RPMI7951 (cell line): ENCODE measurements at places on chromosomes 2 and 18.

DNA sequence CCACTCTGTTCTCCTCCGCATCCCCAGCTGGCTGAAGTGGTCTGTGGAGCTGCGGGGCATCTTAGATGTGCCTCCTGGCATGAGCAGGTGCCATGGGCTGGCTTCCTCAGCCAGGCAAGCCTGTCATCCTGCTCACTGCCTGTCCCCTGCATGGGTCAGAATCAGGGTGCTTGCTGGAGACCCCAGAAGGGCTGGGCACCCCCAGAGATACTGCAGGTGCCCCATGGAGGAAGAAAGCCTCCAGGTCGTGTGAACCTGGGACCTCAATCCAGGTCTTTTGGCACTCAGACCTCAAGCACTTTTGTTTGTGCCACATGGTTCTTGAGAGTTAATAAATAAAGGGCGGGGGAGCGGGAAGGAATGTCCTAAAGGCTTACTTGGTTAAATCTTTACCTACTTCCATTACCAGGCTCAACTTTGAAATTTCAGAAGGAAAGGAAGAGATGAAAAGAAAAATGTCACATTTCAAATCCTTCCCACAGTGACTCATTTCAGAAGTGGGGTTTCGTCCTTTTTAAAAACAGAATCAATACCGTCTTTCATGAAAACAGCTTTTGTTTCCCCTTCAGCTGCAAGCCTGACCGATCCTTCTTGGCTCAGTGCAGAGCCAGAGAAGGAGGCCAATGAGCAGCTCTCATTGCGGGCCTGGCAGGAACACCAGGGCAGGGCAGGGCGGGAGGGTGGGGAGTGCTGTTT, 69.9 kb downstream of the RHOB start:
- peak; percentile 47 for DNase-seq

DNA sequence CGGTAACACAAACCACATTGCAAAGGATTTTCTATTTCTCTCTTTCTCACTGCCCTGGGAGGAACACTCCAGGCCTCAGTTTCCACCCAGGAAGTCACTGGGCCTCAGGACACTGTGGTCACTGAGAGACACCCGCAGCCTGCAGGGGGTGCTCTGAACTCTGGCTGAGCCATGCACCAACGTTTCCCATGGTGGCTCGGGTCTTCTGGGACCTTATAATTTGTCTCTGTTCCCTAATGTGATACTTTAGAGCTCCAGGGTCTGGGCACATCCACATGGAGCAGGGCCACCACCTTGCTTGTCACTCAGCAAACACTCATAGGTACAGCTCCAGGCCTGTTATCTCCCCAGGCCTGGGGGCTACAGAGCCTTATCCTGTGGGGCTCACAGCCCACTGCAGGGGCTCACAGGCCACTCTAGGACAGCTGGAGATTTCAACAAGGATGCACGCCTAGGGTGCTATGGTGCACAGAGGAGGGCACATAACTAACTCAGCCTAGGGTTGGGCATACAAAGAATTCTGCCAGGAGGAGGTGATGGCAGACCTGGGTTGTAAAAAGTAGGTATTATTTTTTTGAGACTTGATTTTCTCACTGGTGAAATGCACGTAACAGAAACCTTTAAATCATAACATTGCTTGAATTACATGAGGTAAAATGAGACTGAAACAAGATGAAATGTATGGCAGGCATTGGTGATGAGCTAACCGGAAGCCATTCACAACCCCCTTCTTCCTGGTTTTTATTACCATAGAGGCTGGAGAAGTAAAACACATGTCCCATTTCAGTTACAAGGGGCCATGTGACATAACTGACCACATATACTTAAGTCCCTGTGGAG, 3.0 kb upstream of the HS1BP3 start:
- no peak for DNase-seq

DNA sequence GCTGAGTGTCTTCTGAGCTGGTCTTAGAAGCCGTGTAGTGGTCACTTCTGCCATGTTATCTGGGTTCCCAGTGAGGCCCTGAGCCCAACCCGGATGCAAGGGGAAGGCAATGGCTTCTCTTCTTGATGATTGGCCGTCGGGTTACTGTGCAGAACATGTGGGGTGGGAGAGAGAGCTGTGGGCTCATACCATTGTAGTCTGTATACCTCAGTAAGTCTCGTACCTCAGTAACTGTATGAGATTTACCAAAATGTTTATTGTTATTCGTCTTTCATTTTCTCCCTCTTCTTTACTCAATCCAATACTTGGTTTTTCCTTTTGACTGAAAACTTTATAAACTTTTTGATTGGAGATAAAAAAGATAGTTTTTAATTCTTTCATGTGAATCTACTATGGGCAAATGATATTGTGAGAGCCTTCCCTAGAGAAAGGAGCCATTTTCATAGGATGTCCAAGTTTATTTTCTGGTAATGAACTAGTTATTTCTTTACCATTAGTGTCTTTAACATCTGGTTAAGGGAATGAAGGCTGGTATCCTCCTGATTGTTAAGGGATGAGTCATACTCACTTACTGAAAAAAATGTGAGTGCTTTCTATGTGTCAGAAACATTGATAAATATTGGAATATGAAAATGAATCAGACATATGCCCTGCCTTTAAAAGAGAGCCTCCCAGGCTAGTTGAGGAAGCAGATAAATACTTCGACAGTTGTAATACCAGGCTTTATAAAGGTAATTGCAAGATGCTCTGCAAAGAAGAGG, 129.9 kb downstream of the PRPF40A start:
- DNase-seq, result peak; percentile 65

DNA sequence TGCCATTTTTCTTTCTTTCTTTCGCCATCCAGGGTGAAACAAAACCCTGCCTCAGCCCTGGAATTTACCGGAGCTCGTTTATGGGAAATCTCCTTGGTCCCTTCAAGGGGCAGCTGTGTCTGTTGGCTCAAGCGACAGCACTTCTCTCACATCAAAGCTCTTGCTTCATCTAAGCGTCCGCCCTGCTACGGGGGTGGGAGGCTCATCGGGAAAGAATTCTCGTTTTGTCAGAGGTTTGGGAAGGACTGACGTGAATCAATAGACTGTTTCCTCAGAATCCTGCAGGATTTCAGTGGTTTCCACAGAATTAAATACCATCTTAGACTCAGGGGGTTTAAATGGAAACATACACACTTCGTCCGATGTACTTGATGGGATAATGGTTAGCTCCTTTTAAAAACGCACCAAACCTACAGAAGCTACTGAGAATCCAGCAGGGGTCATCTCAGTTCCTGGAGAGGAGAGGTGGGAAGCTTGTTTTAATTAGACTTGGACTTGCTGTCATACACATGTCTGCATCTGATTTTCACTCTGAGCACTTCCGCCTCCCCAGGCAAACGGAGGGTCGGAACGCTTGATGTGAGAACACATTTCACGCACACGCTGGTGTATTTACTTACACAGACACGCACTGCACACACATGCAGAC, 91.6 kb downstream of the ASB1 start:
- peak; percentile 79 for DNase-seq

DNA sequence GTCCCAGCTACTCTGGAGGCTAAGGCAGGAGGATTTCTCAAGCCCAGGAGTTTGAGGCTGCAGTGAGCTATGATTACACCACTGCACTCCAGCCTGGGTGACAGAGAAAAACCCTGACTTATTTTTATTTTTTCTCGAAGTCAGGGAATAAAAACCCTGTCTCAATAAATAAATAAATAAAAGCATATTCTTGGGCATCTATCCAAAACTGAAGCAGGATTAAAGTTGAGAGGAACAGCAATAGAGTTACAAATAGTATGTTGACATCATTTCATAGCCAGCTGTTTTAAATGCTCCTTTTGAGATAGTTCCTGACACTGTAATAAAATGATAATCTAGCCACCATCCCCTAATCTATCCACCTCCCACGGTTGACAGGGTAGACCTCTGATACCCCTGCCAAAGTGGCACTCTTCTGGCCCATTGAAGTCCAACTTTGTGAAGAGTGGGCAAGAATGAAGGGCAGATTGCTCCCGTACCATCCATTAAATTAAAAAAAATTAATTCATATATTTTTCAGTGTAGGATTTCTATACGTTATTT, 42.3 kb upstream of the LPIN2 start:
- no peak for DNase-seq

DNA sequence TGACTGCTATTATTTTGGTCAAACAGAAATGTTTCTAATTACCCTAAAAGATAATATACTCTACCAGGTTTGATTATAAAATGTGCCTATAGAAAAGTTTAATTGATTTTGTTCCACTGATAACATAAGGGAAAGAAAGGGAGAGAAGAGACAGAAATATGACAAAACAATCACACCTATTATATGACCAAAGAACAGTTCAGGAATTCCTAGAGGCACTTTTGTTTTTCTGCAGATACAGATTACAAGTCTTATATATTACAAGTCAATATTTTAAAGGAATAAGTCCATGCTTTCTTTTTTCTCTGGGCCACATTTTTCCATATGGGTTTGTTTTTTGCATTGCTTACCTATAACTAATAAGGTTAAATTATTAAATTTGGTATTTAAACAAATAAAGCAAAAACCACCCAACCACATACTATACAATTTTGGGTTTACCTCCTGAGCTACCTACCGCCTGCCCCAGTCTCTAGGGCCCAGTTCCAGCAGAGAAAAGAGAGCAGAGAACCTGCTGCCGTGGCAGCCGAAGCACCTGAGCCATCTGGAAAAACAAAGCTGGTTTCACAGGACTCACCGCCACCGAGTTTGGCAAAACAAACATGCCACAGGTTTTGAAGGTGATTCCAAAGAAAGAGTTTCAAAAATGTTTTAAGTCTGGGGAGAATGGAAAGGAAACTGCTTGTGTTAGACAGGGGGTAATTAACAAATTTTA, 92.1 kb downstream of the DYM start:
- no peak for DNase-seq

DNA sequence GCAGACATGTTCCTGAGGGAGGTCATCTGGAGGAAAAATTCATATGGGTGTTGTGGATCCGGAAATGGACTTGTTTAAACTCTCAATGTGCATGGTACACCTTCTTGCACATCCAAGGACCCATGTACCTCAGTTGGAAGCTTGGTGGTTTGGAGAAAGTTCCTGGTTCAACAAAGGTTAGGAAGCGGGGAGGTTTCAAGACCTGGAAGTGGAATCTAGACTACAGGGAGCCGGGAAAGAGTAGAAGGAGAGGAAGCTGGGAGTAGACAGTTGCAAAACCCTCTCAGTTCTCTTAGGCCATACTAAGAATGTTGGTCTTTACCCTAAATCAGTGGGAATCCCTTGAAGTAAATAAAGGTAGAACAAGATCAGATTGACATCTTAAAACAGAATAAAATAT, 209.8 kb upstream of the SPOPL start:
- no peak for DNase-seq

- DNase-seq, result no peak
These were observed 257.7 kb downstream of the TXNL1 start for GRCh38 chr18:56380685-56381084.

DNA sequence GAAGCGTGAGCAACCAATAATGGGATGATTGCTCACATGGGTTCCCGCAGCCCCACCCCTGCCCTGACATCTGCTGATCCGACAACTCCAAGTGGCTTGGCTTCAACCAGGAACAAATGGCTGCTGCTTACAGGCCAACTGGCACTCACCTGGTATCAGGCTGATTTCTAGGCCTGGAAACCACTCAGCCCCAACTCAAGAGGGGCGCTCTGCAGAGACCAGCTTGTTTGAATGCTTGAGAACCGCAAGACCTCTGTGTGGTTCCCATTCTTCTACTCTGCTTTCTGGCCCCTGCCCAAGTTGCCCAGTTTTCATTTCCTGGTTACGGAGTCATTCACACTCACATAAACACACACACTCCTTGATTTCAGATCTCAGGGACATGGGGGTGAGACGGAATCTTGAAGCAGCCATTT, 52.0 kb downstream of the TNP1 start:
- peak; percentile 6 for DNase-seq

DNA sequence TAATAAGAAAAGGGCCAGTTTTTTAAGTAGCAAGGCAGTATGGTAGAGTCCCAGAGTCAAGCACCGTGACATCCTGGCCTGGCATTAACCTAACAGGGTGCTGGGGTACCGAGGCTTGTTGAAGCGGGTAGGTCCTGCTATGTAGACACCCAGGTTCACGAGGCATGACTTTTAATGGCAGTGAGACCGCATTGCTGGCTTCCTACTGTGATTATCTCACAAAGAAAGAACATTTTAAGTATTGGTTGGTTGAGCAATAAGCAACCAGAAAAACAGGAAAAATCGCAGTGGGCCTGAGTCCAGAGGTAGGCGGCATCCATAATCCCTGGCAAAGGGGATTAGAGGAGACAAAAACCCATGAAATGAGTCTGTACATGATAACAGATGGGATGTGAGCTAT, 927.9 kb upstream of the ACVR2A start:
- DNase-seq, result no peak

DNA sequence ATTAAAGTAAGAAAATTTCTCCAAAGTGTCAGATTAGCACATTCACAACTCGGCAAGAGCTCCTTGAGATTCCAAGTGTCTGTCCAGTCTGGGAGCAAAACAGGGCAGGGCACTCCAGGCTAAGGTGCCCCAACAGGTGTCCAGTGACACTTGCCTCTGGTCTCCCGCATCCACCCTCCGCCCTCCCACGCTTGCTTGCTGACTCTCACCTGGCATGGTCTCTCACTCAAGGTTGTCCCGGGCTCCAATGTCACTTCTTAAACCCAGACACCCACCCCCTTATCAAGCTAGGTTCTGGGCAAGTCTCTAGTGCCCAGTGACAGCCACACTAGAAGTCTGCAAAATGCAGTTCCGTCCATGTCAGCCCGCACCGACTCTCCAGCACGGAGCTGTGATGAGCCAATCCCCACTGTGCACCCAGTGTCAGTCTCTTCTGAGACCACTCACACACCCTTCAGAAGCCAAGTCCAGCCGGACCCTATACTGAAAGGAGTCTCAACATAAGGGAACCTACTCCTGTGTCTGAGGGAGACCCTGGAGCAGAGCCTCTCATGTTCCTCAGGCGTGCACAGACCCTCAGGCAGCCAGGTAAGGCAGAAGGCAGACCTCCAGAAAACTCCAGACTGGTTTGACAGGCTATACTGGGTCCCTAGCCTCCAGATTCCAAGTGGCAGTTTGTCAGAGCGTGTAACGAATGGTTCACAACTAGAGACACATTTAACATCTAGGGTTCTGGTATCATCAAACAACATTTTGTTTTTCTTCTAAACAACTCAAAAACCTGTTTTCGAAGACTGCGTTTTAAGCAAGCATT, 45.6 kb downstream of the HDLBP start:
- DNase-seq, result no peak

- DNase-seq, result no peak
These were observed 21.3 kb downstream of the APCDD1 start for GRCh38 chr18:10475654-10476291.

DNA sequence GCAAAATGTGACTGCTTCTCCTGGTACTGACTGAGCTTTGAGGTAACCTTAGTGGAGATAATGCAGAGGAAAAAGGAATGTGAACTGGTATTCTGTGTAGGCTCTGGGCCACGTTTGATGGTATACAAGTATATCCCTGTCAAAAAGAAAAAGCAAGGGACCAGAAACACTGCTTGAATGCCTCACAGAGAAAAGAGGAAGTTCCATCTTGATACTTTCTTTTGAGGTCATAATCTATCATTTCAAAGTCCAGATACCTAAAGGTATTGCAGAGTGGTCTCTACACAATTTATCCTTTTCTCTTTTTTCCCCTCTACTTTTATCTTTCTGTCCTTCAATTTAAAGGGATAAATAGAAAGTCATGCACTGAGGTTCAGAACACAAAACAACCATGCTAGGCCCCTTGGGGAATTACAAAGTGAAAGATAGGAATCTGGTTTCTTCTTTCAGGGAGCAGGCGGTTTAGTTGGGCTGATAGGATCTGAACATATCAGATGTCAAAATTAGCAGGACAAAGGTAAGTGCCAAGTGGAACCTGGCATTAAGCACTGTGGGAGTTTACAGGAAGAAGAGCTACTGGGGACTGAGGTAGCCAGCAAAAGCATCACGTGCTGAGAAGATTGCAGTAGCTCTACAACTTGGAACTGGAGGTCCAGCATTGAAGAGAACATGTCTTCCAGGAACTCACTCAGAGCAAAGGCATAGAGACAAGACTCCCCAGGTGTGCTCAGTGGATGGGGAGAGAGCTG, 121.2 kb downstream of the LYPD6 start:
- DNase-seq, result no peak
